Left forelimb (tissue), 1 donor: ENCODE measurements at places on chromosomes 1 and 21.

GRCh38 chr1:1630191-1630964 is 1.6 kb upstream of the MMP23B start:
- DNase-seq = peak; percentile 92

GRCh38 chr1:210200124-210200736 is 32.4 kb upstream of the SERTAD4 start:
- no peak for DNase-seq

DNA sequence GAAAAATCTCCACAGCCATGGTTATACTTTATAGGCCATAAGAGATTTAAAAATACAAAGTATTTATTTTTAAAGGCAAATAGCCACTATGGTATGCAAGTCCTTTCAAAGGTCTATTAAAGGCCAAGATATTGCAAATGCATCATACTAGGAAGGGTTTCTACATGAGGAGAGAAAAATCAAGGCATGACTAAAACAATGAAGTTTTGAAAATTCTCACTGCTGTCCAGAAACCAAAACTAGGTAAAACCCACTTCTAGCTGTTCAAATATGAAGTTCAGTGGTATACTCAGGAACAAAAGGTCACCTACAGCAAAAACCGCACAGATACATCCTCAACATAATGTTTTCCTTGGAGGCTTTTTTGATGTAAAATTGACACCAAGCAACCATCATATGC is 75.0 kb downstream of the EPS15 start:
- no peak for DNase-seq

DNA sequence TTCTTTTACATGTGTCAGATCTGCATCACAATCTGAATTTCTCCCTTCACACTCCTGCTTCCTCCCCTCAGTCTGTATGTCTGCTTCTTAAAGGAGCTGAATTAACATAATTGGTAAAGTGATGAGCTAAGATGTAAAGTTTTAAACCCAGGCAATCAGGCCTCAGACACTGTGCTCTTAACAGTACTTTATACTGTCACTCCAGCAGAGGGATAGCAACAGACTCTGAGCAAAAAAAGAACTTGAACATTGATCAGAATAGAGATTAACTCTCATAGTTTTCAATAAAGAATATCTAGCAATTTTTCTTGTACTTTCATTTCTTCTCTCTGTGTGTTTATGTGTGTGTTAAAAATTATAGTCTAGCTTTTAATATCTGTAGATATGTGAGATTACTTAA is 110.3 kb downstream of the DUSP10 start:
- DNase-seq = no peak

GRCh38 chr1:163047951-163048659 is 21.1 kb upstream of the RGS4 start:
- no peak for DNase-seq

GRCh38 chr1:62728963-62729362 is 40.8 kb upstream of the DOCK7 start:
- no peak for DNase-seq

- no peak for DNase-seq
Measured at GRCh38 chr1:243394601-243395464, 139.0 kb downstream of the SDCCAG8 start.

DNA sequence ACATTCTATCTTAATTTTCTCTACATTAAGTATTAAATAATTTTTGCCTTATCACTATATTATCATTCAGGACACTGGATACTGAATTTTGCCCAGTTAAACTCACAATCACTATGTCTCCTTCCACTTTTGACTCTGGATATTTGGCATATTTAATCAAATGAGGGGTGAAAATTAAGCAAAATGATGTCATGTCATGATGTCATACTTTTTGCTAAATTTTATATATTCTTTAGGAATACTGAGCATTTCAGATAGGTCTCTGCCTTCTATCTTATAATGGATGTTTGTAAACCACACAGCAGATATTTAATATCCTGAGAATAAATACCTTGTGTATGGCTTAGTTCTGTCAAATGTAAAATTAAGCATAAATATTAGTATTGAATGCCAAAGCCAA is 79.5 kb upstream of the HIVEP3 start:
- DNase-seq = no peak

DNA sequence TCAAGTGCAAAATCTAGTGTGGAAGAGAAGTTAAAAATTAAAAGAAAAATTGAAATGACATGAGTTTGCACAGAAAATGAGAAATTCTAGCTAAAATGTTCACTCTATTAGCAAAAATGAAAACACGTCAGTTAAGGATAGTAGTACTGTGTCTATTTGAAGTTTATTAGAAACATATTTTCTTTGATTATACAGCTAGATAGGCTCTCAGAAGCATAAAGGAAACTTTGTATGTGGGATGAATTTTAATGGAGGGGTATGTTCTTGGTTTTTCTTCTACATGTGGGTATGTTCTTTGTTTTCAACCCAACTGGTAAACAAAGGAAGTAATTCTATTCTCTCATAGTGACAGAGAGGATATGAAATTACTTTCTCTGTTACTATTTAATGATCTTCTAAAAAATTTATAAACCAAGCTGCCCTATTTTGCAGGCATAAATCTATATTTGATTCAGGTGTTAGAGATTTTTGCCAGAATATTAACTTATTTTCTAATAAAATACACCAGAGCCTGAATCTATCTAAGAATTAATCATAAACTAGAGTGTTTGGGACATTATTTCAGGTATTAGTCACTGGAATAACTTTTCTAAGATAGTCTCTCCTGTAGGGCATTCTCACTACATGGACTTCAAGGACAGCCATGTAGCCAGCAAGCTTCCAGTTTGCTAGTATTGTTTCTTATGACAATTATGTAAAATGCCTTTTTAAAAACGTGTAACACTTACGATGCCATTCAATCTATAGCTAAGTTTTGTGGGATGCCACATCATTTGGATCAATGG is 15.8 kb downstream of the GPSM2 start:
- no peak for DNase-seq

GRCh38 chr1:183814121-183814681 is 9.3 kb downstream of the RGL1 start:
- DNase-seq = no peak

GRCh38 chr1:209688746-209689234 is 13.6 kb downstream of the G0S2 start:
- no peak for DNase-seq

GRCh38 chr1:85952460-85952859 is 204.1 kb downstream of the COL24A1 start:
- no peak for DNase-seq

DNA sequence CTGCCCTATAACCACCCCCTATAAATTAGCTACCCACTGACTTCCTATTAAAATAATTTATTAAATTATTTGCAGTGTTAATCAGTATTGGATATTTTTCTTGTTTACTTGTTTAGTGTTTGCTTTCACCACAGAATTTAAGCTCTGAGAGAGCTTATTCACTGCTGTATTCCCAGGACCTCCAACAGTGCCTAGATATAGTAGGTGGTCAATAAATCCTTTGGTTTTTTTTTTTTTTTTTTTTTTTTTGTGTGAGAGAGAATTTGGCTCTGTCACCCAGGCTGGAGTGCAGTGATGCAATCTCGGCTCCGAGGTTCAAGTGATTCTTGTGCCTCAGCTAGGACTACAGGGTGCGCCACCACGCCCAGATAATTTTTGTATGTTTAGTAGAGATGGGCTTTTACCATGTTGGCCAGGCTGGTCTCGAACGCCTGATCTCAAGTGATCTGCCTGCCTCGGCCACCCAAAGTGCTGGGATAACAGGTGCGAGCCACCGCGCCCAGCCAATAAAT is 1.1 kb upstream of the OSBPL9 start:
- DNase-seq = no peak

GRCh38 chr1:161799792-161800191 is 33.7 kb downstream of the ATF6 start:
- no peak for DNase-seq

DNA sequence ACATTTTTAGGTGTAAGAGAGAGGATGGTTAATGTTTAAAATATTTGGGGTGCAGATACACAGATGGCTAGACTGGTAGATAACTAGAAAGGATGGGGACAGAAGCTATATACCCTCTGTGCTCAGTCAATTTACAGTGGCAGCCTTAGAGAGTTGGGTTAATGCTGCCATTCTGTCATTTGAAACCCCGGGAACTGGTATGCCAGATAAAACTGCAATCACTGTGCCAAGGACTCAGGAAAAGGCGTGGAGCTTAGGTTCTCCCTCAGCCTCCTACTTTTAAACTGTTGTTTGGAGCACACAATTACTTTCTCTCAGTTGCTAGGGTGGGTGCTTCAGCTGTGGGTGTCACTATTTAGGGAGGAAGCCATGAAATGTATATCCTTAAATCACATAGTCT is 90.0 kb upstream of the HNRNPU start:
- no peak for DNase-seq

- DNase-seq = no peak
Measured at GRCh38 chr1:82893712-82894470, 1093.2 kb downstream of the ADGRL2 start.

DNA sequence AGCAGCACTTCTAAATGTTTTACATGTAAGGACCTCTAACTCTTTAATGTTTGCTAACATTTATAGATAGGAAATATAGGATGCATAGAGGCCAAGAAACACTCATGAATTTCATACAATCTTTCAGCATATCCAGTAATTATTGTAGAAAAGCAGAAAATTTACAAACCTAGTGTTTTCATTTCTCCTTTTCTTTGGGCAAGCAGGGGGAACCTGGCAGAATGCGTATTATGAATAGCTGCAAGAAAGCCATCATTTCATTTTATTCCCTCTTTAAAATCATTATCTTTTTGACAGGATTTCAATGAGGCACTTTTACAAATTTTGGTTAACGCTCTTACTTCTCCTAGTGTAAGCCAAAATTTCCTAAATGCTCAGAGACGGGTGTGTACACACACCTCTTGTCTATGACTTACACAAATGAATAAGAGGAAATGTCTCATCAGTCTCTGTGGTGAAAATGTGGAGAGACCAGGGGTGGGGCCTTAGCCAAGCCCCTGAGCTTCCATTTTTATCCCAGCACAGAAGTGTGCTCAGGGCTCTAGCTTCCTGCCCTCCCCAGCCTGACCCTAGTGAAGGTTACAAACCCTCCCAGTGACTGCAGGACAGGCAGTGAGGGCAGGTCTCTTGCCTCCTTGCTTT is 91.6 kb downstream of the LRRC8C start:
- no peak for DNase-seq

GRCh38 chr1:181525104-181525721 is 41.9 kb downstream of the CACNA1E start:
- no peak for DNase-seq

GRCh38 chr1:222641269-222641948 is 23.5 kb downstream of the MIA3 start:
- no peak for DNase-seq

- DNase-seq = no peak
Measured at GRCh38 chr1:190452272-190452848, 25.3 kb downstream of the BRINP3 start.
